Activated T-helper 1 cell treated with anti-CD3 and anti-CD28 coated beads, Interleukin-2, amount 50 U/mL, for 16 hours (primary cell): ENCODE measurements at places on chromosomes 4 and X.

GRCh38 chr4:184293552-184293951 is 75.9 kb upstream of the ENPP6 start:
- no peak for DNase-seq

- DNase-seq, result no peak
Observed at GRCh38 chr4:48015678-48016077, 803 bp downstream of the CNGA1 start.

GRCh38 chr4:2284161-2284933 is 22.4 kb upstream of the MXD4 start:
- DNase-seq, result no peak

GRCh38 chrX:47864300-47864699 is 27.6 kb downstream of the ZNF81 start:
- DNase-seq, result no peak

DNA sequence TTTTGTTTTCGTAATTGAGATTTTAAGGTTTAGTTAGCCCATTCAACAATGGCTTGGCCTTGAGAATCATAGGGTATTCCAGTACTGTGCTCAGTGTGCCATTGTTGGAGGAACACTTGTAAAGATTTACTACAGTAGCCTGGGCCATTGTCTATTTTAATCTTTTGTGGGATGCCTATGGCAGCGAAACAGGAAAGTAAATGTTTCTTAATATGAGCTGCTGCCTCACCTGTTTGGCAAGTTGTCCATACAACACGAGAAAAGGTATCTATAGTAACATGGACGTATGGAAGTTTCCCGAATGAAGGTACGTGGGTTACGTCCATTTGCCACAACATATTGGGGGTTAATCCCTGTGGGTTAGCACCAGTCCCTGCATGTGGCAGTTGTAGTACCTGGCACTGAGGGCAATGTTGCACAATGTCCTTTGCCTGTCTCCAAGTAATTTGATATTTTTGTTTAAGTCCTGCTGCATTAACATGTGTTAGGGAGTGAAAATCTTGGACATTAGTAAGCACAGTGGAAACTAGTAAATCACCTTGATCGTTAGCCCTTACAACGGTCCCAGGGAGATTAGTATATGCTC is 38.6 kb upstream of the AADAT start:
- DNase-seq, result no peak

DNA sequence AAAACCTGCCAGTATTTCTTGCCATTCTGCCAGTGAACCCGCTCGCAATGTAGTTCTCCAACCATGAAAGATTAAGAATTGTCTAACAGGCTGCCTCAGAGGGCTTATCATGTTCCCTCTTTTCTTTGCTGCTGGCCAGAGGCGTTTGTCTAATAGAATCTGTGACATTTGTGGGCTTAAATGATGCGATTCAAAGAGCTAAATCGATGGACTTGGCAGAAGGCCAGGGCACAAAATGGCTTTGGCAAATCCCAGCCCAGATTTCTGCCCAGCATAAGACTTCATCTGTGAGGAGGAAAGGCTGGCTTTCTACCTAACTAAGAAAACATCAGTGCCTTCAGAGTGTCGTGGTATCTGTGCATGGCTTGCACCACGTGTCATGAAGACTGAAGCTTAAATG is 79.9 kb downstream of the TRPC5OS start:
- no peak for DNase-seq

GRCh38 chrX:71081330-71082123 is 13.4 kb upstream of the SNX12 start:
- no peak for DNase-seq

DNA sequence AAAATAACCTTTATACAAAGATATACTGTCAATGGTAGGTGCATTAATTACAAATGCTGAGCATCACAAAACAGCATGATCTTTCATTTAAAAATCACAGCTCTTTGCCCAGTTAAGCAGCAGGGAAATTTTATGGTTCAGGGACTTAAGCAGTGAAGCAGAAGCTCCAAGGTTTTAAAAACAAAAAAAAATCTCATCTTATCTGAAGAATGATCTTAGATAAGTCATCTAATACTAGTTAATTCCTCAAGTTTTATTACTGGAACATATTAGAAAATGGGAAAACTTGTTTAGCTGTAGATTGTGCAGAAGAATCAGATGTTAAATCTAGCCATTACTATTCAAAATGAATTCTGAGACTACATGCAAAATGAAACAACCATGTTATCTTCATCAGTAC is 289.9 kb downstream of the GASK1B start:
- DNase-seq, result no peak

GRCh38 chr4:5816101-5816500 is 76.8 kb downstream of the CRMP1 start:
- no peak for DNase-seq

- DNase-seq, result no peak
Observed at GRCh38 chr4:145804116-145804515, 124.2 kb downstream of the C4orf51 start.

GRCh38 chr4:100288161-100288560 is 97.9 kb upstream of the DDIT4L start:
- DNase-seq, result no peak

DNA sequence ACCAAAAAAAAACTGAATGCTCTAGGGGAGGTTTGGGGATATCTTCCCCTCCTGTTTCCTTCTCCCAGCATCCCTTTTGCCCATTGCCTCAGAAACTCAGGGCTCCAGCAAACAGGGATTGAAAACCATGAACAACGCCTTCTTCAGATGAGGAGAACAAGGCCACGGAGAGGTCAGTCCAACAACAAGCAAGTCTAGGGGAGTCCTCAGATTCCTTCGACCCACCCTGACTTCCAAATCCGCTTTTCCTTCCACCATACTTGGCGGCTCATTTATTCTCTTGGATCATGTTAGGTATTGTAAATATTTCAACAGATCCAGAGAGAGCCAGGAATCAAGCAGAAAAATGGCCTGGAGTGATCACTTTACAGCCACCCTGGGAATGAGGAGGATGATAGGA is 21.9 kb downstream of the REELD1 start:
- DNase-seq, result no peak

DNA sequence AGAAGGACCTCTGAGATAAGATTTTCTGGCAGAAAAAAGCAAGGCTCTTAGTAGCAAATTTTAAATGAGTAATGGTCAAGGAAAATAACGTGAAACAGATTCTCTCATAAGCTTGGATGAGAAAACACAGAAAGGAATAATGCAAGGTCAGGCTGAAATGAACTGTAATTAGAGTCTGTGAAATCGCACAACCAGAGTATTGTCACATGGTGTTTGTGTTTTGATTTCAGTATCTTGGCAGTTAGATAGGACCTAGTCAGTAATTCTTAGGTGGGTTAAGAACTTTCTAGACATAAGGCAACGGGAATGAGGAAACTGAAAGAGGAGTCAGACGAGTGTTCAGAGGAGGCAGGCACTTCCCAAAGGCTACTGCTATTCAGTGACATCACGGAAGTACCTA is 34.6 kb downstream of the LIMCH1 start:
- no peak for DNase-seq

DNA sequence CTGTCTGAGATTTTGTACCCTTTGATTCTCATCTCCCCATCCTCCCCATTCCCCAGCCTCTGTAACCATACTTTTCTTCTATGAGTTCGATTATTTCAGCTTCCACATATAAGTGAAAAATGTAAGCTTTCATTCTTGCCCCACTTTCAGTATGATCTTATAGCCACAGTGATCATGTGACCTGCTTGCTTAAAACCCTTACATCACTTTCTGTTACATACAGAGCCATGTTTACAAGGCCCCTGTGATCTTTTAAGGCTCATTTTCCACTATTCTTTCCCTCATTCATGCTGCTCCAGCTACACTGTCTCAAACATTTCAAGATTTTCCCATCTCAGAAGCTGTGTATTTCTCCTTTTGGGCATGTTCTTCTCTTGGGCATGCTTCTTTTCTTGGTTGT is 147.7 kb downstream of the DCK start:
- DNase-seq, result no peak

DNA sequence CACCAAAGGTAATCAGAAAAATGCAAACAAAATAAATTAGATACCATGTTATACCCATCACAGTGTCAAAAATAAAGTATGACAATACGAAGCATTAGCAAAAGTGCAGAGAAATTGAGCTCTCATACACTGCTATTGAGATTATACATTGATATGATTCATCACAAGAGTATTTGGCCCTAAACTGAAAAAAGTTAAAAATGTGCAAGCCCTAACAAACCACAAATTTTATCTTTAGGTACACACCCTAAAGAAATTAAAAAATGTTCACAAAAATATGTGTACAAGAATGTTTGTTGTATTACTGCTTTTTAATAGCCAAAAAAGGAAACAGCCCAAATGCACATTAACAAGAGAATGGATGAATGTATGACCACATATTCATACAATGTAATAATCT is 137.9 kb upstream of the MAGEA10 start:
- DNase-seq, result no peak

DNA sequence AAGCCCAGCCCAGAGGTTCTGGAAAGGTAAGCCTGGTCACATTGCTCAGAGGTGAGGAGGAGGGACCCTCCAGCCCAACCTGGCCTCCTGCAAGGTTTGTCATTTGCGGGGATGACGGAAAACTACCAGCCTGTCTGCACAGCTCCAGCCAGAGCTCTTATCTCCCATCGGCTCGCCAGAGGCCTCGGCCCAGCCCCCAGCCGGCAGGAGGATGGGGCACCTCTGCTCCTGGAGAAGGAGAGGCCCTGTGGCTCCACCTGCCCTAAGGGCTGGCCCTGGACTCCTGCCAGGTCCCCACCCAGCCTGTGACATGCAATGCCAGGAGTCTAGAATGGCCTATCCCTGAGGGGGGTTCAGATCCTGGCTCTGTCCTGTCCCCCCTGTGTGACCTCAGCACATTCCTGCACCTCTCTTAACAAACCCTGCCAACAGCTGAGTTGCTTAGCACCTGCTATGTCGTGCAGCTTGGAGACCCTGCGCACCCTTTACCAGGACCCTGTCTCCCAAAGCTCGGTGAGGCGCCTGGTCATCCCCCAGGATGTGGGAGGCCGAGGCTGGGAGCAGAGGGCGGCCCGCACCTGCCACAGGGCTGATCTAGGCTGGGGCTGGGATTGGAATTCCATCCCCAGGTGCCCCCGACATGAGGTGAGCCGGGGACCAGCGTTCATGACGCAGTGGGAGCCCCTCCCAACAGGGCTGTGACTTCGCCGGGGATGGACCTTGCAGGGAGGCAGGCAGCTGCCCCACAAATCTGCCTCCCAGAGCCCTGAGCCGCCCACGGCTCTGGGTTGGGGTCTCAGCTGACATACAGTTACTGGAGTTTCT is 14.4 kb downstream of the ADRA2C start:
- no peak for DNase-seq

DNA sequence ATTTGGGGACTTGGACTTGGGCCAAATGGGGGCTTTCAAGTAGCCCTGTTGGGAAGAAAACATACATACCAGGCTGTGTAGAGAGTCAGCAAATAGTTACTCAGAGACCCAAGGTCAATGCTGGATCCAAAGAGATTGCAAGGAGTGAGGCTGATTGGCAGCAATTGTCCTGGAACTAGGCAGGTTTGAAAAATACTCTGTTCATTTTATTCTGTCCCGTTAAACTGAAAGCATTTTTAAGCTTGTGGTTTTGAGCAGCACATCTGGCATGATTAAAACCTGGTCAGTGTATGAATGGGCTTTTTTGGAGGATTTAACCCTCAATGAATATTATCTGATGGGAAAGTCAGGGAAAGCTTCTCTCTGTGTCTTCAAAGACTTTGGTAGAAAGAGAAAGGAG is 294.3 kb upstream of the BOD1L1 start:
- DNase-seq, result no peak

DNA sequence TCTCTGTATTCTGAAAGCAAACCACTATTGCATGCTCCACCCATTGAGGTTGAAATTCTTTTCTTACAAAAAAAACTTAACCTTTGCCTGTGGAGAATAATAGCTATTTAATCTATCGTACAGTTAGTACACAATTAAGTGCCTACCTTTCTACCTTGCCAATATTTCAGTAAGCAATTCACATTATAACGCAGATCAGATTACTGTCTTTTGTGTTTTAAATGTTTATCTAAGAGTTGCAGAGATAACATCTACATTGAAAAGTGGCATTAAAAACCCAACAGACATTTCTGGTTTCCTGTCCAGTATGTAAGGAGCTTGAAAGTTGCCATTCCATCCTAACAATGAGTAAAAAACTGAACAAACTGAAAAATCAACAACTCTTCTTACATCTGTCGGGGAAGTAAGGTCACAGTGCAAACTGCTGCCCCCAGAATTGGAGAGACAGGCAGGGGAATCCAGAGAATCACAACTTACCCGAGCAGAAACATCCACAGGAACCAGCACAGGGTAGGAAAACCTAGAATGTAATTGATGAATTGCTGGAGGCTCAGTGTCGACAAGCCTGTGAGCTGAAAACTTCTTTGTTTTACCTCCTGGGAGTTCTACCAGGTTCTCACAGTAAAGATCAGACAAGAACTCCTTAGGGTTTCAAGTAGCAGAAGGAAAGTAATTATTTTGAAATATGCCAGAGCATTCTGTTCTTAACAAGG is 27.3 kb upstream of the ACSL4 start:
- no peak for DNase-seq

DNA sequence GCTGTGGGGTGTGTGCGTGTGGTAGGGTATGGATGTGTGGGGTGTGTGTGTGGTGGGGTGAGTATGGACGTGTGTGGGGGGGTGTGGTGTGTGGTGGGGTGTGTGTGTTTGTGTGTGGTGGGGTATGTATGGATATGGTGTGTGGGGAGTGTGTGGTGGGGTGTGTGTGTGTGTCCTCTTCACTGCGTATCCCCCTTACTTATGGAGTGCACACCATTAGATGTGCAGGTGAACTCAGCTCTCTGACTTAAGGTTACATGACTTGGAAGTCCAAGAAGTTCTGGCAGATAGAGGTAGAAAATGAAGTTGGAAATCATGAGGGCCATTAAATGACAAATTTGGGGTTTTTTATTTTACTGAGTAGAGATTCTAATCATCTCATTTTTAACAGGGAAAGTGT is 182.5 kb downstream of the PALLD start:
- no peak for DNase-seq

DNA sequence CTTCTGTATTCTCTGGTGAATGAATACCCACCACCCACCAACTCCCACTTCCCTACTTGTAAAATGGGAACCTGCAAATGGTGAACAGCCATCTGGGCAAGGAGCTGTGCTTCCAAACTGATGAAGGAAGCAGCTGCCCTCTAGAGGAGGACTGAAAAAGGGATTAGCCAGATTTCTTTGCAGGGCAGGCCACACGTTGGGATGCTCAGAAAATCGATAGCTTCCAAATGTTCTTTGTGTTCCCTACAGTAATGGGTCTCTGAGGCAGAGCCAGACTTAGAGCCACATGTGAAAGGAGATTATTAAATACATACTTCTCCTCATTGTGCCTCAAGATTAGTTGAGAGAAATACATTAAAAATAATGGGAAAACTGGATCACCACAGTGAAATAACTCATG is 39.3 kb upstream of the LPAR4 start:
- DNase-seq, result no peak

DNA sequence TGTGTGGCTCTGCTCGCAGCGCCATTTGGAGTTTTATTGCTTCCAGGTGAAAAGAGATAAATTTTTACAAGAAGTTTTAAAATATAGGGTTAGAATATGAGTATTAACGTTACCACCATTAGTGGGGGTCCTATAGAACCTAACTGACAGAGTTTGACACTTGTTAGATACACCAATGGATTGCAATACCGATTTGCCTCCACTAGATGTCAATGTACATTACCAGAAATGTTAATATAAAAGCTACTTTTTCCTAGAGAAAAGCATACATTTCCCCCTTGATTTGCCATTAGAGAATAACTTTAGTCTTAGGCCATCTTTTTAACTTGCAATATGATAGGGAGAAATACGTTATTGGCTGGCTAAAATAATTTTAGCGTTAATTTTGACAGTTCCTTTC is 108.4 kb downstream of the LINC00632 start:
- DNase-seq, result no peak

GRCh38 chrX:19133231-19133630 is 11.0 kb upstream of the ADGRG2 start:
- DNase-seq, result no peak
